ENCODE measurements at places on chromosomes 7 and 10.

DNA sequence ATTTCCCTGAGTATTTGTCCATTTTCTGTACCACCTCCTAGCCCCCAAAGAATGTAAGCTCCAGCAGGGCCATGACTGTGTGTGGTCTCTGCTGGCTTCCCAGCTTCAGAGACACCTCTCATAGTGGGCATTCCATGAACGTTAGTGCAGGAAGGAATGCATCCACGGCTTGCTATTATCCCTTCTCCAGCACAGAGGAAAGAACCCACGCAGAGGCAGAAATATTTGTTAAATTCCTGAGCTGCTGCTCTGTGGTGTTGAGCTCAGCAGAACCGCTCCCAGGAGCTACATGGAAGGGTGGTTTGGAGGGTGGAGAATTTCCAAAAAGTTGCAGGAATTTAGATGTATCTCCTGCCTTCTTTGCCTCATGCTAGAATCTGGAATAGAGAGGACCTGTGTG lies 275.2 kb downstream of the POU6F2 start:
- no peak for DNase-seq

DNA sequence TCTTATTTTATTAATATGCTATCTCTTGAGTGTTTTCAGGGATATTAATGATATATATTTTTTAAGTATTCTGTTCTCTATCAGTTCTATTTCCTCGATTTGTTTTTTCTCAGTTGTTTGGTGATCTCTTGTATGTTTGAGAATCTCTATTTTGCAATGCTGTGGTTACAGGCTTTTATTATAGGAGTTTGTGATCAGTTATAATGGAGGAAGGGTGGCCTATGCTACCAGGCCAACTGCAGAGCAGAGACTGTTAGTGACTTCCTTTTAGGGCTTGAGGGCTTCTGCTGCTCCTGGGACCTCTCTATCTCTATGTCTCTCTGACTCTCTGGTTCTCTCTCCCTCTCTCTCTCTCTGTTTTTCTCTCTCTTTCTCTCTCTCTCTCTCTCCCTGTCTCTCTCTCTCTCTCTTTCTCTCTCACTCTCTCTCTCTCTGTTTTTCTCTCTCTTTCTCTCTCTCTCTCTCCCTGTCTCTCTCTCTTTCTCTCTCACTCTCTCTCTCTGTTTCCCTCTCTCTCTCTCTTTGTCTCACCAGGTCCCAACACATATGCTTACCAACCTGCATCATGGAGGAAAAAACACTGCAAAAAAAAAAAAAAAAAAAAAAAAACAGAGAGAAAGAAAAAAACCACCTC lies 69.4 kb upstream of the CAV2 start:
- no peak for DNase-seq

GRCh38 chr10:110045772-110046171 lies 38.0 kb downstream of the ADD3 start:
- DNase-seq: no peak

GRCh38 chr10:34954142-34954541 lies 136.0 kb downstream of the CUL2 start:
- no peak for DNase-seq

GRCh38 chr10:132114953-132115520 lies 49.3 kb downstream of the JAKMIP3 start:
- no peak for DNase-seq

Measured in GM19239 (cell line).